ENCODE measurements at places on chromosomes 16 and 17. TPM values are rescaled to one million over a fixed set of nuclear protein-coding genes. Genes with fewer than 3 reads are reported as not detected.

Gene KCNJ2
- not detected for total RNA-seq

Gene CDRT4
- 3.9 TPM for total RNA-seq

Gene ARHGDIG
- not detected for total RNA-seq

Gene SPNS2
- total RNA-seq = 0.28 TPM

Gene FBXO31
- total RNA-seq = 29.5 TPM

Gene SLFN12L
- 99.0 TPM for total RNA-seq

All from activated naive CD4-positive, alpha-beta T cell treated with anti-CD3 and anti-CD28 coated beads, Interleukin-2, amount 10 ng/mL, durations not matched to agents 5 hours and 36 hours (primary cell).